GM23248 (cell line): ENCODE measurements at places on chromosomes 1 and 21. TPM values are rescaled to one million over a fixed set of nuclear protein-coding genes. Genes with fewer than 3 reads are reported as not detected.

PAQR6 gene
- total RNA-seq: 0.54 and 0.63 TPM in 2 replicates

DNA sequence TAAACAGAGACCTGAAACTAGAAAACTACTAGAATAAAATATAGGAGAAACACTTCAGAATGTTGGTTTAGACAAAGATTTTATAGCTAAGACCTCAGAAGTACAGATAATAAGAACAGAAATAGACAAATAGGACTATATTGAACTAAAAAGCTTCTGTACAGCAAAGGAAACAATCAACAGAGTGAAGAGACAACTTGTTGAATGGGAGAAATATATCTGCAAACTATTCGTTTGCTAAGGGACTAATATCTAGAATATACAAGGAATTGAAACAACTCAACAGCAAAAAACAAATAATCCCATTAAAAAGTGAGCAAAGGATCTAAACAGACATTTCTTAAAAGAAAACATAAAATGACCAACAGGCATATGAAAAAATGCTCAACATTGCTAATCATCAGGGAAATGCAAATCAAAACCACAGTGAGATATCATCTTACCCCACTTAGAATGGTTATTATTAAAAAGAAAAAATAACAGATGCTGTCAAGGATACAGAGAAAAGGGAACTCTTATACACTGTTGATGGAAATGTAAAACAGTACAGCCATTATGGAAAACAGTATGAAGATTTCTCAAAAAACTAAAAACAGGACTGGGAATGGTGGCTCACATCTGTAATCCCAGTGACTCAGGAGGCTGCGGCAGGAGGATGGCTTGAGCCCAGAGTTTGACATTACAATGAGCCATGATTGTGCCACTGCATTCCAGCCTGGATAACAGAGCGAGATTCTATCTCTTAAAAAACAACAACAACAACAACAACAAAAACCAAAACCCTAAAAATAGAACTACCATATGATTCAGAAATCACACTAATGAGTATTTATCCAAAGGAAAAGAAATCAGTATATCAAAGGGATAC lies 37.3 kb upstream of the ZSWIM5 start:
- peak; percentile 52 for DNase-seq

HLCS gene
- 33.4 and 42.5 TPM in 2 replicates for total RNA-seq

- DNase-seq: peak; percentile 42
Measured at GRCh38 chr1:240415532-240415931, 196.4 kb downstream of the GREM2 start.

RBM11 gene
- not detected in 2 replicates for total RNA-seq

- no peak for DNase-seq
Measured at GRCh38 chr21:14080040-14080763, 130.6 kb downstream of the LIPI start.

GPR37L1 gene
- not detected in 2 replicates for total RNA-seq

GRCh38 chr1:234009668-234010067 lies 105.2 kb downstream of the SLC35F3 start:
- DNase-seq: no peak

FGR gene
- not detected in 2 replicates for total RNA-seq

DNA sequence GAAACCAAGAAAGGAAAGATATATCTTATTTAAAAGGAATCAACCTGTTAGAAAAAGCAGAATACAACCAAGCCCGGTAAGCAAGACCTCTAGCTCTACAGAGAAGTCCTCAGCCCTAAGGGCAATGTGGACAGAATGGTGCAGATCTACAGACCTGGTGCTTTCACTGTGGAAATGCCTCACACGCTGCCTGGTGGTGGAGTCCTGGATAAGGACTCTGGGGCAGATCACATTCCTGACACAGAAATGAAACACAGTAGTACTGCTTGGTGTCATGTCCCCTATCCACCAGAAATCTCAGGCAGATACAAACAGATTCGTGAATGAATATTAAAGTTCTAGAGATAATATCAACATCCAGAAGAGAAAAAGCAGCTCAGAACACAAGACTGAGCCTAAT lies 6.8 kb downstream of the CNN3 start:
- peak; percentile 55 for DNase-seq

NTMT2 gene
- not detected in 2 replicates for total RNA-seq

DNA sequence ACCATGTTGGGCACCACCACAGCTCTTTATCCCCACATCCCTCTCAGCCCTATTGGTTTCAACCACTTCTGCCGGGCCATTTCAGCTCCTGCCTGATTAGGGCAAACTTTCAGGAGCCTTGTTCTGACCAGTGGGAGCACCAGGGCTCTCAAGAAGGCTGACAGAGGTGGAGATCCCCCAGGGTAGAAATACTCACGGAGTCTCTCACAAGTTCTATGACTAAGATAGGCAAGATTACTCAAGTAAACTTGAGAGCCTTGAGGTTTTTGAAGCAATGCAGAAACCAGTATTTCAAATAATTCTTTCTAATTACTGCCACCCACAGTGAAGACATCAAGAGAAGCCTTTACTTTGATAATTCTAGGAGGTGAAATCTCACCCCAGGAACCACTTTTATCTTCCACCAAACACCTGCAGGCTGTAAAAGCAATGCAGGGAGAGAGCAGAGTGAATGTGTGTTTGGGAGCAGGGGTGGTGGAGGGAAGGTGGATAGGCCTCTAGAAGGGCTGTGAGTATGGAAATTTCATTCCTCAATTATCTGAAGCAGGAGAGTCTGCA lies 6.6 kb upstream of the PTCH2 start:
- DNase-seq: no peak

- DNase-seq: no peak
Measured at GRCh38 chr1:35500439-35500838, 56.8 kb downstream of the KIAA0319L start.

DNA sequence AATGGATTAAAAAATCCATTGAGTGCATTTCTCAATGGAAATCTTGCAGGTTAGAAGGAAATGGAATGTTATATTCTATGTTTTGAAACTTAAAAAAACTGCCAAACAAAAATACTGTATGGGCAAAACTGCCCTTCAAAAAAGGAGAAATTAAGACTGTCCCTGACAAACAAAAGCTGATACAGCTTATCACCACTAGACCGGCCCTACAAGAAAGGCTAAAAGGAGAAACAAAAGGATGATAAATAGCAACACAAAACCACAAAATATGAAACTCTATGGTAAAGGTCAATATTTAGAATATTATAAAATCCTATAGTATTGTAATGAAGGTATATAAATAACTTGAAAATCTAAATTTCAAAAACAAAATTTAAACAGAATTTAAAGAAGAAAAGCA lies 60.0 kb downstream of the SLC25A24 start:
- no peak for DNase-seq

DNA sequence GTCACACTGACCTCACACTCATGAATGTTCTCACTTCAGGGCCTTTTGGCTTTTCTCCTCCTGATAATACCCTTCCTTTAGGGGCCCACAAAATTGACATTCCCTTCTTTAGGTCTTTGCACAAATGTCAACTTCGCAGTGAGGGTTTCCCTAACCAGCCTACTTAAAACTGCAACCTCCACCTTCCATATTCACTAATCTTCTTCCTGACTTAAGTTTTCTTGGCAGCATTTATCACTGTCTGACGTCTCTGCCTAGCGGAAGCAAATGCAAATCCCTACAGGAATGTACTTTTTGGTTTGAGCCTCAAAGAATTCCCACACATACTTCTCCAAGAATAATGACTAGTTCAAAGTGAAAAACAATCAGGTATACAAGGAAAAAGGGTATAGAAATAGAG lies 32.8 kb downstream of the INTS7 start:
- no peak for DNase-seq

LCE1E gene
- total RNA-seq: not detected in 2 replicates

MORC3 gene
- 35.1 and 38.7 TPM in 2 replicates for total RNA-seq

GRCh38 chr1:213083112-213083445 lies 32.0 kb downstream of the RPS6KC1 start:
- peak; percentile 12 for DNase-seq

DNA sequence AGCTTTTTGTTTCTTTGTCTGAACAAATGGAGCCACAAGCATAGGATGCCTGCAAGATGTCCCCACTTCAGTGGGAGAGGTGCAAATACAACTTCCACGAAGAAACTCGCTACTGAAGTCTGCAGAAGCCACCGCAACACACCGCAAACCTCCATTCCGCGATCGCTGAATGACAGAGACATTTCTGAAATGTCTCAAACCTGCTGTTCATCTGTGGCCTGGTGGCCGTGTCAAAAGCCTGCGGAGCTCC lies 1.0 kb downstream of the TP53BP2 start:
- DNase-seq: no peak

OR2T33 gene
- not detected in 2 replicates for total RNA-seq

NIBAN1 gene
- 34.8 and 35.5 TPM in 2 replicates for total RNA-seq

GRCh38 chr1:207393610-207394009 lies 60.5 kb upstream of the CR2 start:
- DNase-seq: peak; percentile 94

VWA5B1 gene
- not detected in 2 replicates for total RNA-seq

DNA sequence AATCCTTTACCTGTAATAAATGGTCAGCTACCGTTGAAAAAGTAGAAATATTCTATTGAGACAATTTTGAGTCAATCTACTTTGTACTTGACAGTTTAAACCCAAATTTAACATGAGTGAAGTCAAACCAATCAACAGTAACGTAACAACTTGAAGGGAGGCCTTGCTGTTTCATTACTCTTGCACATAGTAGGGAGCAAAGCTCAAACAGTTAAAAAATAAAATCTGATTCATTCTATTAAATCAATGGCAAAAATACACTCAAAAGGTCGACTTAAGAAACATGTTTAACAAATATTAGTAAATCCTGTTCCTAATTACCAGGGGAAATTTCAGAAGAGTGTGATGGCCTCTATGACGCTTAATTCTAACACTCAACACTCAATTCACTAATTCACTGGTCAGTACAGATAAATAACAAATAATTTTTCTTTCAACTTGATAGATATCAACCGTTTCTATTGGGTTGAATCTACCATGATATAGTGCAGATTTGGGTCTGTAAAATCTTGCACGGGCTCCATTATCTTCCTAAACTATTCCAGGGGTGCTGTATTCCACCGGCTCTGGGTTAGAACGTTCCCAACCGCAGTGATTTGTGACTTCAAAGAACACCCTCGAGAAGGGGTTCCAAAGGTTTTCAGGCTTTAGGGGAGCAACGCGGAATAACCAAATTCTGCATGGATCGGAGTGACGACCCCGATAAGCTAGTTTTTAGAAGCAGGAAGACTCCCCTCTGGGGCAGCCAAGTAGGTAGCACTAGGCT lies 1.4 kb downstream of the TARBP1 start:
- peak; percentile 6 for DNase-seq

- no peak for DNase-seq
Measured at GRCh38 chr1:152932170-152932811, 14.7 kb upstream of the SPRR5 start.

DNA sequence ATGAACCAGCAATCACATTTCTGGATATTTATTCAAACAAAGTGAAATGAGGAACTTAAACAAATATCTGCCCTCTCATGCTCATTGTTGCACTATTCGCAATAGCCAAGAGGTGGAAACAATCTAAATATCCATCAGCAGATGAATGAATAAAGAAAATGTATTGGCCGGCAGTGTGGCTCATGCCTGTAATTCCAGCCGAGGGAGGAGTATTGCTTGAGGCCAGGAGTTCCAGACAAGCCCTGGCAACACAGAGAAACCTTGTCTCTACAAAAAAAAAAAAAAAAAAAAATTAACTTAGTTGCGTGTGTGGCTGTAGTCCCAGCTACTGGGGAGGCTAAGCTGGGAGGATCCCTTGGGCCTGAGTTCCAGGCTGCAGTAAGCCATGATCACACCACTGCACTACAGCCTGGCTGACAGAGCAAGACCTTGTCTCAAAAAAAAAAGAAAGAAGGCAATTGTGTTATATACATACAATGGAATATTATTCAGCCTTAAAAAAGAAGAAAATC lies 191.4 kb downstream of the AKT3 start:
- DNase-seq: no peak

DNA sequence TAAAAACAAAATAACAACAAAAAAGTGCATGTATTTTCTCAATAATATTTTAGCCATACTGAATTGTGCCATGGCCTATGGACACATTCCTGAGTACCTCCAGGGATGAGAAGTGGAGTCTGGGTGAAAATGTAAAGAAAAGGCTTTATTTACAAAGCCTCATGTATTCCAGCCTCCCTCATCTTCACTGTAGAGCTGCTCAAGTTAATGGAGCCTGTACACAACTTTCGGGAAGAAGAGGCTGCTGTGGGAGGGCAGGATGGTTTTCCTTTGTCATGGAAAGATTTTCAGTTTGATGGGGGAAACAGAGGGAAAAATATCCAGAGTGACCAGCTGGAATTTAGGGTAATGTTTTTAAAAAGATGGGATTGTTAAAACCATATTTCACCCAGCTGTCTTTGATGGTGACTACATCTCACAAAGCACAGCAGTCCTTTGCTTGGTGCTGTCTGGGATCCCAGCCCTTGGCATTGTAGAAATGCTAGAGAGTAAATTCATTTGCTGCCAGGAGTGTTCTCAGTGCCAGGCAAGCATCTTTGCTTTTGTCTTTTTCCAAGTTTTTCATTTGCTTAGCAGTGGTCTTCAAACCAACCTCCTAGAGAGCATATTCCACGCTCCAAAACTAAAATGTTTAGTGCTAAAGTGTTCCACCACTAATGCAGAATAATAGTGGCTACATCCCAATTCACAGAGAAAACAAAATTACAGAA lies 54.9 kb downstream of the DPT start:
- DNase-seq: no peak

UMODL1 gene
- not detected in 2 replicates for total RNA-seq

GRCh38 chr21:17782051-17782450 lies 37.1 kb downstream of the C21orf91 start:
- no peak for DNase-seq

DNA sequence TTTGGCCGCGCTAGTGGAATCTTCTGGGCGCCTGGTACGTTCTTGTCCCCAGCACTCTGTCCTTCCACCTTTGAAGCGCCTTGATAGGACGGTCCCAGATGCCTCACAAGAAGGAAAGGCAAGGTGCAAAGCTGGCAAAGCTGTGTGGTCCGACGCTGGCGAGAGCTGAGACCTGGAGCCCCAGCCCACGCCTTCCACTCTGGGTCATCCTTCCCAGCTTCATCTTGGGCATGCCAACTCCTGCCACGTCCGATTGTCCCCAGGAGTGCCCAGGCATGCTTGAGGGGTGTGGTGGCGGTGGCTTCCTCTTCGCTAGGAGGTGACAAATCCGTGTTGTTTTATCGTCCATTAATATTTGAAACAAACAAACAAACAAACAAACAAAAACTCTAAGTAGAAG lies 123.9 kb upstream of the DPYD start:
- DNase-seq: peak; percentile 56

FMN2 gene
- total RNA-seq: 114 and 141 TPM in 2 replicates

SNX7 gene
- 49.1 and 59.7 TPM in 2 replicates for total RNA-seq

C4BPA gene
- total RNA-seq: not detected in 2 replicates

C1orf115 gene
- total RNA-seq: 0.76 and 1.9 TPM in 2 replicates

GRCh38 chr1:183454377-183454776 lies 17.9 kb upstream of the SMG7 start:
- DNase-seq: peak; percentile 45
